Kidney epithelial cell (primary cell): ENCODE measurements at places on chromosomes 6 and 20.

DNA sequence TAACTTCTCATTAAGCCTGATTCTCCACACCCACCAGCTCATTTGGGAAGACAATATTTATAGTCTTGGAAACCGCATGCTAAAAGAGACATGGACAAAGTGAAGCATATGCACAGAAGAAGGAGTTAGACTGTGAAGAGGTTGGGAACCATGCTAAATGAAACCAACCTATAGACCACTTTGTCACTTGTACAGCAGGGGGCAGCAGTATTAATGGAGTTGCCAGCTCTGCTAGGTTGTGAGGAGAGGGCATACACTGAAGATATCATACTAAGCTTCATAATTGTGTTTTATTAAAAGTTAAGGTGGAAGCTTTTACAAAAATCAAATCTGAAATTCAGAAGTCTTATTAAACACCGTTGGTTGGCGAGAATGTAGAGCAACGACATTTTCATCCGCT, 38.3 kb upstream of the HMGCLL1 start:
- DNase-seq: no peak

DNA sequence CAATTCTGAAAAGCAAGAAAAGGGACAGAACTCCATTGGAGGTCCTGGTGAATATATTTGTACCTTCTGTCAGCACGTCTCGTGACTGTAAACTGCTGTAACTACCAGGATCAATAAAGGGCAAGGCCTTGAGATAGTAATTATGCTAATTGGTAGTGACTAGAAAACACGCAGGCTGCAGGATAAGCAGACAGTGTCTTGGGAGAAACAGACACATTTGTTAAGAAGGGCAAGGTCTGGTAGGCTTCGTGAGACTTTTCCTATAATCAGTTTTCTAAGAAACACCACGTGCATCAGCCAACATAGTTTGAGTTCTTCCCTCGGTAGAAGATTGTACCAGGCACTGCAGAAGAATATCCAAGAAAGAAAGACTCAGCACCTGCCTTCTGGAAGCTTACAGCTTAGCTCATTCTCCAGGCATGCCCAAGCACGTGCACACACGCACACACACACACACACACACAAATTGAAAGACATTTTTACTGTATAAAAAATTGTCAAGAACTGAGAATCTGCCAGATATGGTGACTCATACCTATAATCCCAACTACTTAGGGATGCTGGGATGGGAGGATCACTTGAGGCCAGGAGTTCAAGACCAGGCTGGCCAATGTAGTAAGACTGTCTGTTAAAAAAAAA, 167.0 kb upstream of the SASH1 start:
- DNase-seq: no peak

DNA sequence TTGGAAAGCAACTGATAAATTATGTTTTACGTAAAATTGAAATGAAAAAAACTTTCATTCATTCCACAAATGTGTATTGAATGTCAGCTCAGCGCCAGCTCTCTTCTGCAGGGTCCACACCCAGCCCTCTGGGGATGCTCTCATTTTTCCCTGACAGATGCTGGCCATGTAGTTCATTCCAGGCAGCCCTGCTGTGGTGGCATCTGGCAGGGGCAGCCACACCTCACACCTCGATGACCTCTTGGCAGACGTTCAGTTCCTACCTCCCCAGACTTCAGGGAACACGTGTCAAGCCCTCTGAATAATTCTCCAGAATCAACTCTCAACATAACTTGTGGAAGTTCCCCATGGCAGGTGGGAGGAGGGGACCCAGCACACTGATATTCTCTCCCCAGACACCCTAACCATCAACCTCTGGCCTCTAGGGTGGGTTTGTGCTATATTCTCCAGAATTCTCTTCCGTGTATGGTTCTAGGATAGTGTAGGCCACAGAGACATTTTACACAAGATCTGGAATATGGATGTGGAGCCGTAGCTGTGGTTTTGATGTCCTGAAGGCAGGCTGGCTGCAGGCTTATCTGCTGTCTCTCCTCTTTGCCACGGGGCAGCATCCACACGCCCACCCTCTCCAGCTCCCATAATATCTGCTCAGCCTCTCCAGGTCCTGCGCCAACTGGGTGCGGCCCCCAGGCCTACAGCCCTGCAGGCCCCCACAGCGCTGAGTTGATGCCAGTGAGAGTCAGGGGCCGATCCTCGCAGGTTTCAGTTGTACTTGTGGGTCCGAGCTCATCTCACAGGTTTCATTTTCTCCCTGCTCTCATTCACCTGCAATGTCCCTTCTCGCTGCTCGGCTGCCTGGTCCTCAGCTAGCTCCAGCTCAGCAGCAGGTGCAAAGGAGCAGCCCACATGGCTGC, 175.8 kb upstream of the ARID1B start:
- DNase-seq: no peak

GRCh38 chr6:116764961-116765841, at the start of gene FAM162B:
Gene FAM162B (minus strand): TSS chr6:116765719. CDS start chr6:116765576, 143 bp downstream.
- DNase-seq: no peak

DNA sequence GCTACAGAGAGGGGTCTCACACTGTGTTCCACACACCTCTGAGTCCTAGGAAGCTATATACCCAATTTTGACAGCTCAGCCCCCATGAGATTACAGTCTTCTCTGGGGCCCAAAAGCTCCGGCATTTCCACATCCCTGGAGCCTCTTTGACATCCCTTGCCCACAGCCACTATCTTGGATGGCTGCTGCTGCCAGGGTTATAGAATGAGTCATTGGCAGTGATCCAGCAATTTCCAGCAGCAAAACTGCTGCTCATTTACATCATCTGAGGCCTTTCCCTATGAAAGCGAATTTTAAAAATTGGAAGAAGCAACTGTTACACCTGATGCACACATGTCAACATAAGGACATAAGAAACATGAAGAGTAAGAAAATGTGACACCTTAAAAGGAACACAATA, 590.7 kb downstream of the MEI4 start:
- no peak for DNase-seq

GRCh38 chr6:99114769-99115406, 167.1 kb upstream of the FBXL4 start:
- DNase-seq: no peak

DNA sequence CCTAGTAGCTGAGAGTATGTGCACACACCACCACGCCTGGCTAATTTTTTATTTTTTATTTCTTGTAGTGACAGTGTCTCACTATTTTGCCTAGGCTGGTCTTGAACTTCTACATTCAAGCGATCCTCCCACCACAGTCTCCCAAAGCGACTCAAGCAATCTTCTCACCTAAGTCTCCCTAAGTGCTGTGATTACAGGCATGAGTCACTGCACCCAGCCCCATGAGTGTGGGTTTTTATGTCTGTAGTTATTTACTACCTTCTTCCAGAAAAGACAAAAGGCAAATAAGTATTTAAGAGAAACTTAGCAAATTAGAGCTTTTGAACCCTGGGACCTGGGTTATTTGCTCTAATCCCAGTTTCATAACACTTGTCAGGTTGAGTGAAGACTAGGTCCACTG, 92.3 kb upstream of the HCRTR2 start:
- DNase-seq: no peak
